Astrocyte of the spinal cord (primary cell): ENCODE measurements at places on chromosomes 5 and 9.

DNA sequence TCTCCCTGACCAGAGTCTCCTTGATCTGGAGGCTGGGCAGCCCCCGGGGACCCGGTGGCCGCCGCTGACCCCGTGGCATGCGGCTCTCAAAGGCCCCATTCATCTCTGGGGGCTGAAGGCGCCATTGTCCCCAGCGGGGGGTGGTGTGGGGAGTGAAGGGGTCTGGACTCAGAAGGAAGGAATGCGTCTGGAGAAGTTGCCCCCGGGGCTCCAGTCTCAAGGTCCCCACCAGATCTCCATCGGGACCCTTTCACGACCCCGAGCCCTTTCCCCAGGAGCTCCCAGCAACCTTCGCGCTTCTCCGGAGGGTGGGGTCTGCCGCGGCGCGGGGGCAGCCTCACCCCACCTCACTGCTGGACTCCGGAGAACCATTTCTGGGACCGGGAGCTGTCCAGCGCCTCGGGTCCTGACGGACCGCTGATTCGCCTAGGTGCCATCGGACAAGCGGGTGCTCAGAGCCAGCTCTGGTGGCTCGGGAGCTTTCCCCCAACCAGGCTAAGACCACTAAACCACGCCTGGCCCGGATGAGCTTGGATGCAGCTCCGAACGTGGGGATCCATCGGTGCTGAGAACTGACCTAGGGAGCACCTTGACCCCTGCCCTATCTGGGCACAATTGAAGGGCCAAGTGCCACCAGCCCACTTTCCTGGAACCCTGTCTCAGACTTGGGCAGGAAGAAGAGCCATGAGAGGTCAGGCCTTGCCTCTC is 5.1 kb upstream of the PCDH1 start:
- no peak for DNase-seq

DNA sequence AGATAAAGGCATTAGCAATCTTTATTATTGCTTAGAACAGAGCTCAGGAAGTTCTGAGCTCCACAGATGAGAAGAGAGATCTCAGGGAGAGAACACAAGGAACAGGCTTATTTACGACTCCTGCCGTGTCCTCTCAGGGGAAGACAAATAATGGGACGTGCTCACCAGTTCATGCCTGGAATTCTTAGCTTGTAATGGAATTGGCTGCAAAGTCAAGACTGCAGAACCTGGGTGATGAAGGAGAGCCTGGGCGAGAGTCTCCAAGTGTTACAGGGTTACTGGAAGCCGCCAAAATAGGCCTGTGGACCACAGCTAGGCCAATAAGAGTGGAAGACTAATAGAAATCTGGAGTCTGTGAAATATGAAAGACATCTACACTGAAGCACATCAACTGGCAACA is 174.5 kb upstream of the ADAMTSL1 start:
- DNase-seq = no peak

GRCh38 chr5:38752622-38753021 is 93.2 kb upstream of the OSMR start:
- no peak for DNase-seq

- DNase-seq = no peak
These were observed 39.5 kb downstream of the TRIP13 start for GRCh38 chr5:932151-932627.

DNA sequence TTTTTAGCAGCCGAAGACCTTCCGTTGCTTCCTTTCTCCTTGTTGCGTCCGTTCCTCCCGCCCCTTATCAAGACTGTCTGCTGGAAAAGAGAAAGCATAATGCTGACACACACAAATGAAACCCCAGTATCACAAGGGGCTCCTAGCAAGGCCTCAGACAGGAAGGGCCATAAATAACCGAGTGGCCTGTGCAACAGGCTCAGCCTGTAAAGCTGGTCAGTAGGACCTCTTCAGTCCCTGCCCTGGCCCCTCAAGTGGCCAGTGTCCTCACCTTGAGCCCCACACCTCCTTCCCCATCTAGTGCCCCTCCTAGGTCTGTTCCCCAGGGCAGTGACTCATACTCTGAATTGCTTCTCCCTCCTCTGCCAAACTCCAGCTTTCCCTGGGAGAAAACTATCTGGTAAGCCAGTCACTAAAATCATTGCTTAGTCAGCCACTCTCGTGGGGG is 174.6 kb upstream of the IL12B start:
- peak; percentile 84 for DNase-seq

DNA sequence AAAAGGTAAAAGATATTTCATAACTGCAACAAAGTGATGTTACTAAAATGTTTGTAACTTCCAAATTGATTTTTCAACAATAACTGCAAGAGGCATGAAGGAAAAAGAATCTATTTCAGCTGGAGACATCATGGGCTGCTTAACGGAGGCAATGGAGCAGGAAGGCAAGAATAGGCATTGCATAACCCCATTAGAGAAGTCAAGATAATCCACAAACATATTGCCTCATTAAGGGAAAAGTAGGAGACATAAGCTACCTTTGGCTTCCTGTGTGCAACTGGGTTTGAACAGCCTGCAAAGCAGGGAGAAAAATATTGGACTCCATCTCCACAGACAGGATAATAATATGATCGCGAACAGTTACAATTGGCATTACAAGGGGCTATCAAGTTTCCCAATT is 46.7 kb downstream of the SLCO4C1 start:
- DNase-seq = no peak

DNA sequence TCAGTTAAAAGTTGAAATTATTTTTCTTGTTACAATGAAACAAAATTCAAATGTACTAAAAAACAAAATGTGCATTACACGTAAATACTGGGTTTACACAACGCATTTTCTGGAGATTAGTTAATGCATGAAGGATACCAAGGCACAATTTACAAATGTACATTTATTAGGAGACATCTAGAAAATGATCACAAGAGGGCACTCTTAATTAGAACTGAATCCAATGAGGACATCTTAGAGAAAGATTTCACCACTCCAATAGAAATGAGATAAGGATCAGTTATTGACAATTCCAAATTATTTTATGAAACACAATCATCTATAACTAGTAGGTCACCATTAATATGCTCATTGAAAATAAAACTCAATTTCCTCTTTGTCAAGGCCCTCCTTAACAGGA is 36.6 kb upstream of the CDH12 start:
- no peak for DNase-seq

- DNase-seq = no peak
These were observed 4.0 kb downstream of the ST6GALNAC4 start for GRCh38 chr9:127912882-127913281.

GRCh38 chr9:121972501-121972981 is 120.6 kb downstream of the TTLL11 start:
- DNase-seq = peak; percentile 85

DNA sequence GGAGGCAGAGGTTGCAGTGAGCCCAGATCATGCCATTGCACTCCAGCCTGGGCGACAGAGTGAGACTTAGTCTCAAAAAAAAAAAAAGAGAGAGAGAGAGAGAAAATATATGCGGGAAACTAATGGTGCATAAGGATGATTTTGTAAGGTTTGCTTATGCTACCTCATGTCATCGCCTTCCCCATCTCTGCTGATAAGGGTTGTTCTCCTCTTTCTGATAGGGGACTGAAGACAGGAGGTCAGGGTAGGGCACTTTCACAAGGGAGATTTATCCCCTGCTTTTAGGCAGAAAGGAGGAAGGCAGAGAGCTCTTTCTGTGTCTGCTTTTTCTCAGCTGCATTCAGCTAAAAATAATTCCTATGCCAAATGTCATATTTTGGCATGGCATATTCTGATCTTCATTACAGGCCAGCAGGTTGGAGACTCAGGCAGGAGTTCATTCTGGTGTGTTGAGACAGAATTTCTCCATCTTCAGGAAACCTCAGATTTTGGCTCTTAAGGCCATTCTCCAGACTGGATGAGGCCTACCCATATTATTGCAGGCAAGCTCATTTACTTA is 220.2 kb downstream of the AUH start:
- DNase-seq = no peak

GRCh38 chr5:30878296-30878695 is 315.2 kb upstream of the CDH6 start:
- no peak for DNase-seq

DNA sequence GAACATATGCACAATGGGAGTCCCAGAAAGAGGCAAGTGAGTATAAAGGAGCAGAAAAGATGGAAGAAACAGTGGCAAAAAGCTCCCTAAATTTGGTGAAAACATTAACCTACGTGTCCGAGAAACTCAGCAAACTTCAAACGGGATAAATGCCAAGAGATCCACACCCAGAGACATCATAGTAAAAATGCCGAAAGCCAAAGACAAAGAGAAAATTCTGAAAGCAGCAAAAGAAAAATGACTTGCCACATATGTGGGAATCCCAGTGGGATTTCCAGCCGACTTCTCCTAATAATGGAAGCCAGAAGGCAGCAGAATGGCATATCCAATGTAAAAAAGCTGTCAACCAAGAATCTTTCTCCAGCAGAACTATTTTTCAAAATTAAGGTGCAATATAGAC is 101.2 kb downstream of the ADAMTS2 start:
- no peak for DNase-seq

DNA sequence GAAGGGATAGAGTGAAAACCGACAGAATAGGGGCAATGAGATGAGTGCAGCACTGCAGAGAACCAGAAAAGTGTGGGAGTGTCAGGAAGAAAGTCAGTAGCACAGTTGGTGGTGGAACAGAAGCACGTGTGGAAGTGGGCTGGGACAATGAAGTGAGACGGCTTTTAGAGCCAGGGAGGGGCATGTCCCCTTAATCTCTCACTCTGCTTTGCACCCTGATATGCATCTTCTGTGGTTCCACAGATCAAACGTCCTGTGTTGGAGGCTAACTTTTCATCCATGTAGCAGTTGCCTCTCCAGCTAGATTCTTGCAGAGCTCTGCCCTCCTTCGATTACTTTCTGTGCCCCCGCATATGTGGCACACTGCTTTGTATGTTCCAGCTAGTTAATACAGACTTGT is 163.6 kb downstream of the DOCK8 start:
- no peak for DNase-seq

GRCh38 chr9:87140605-87141109 is 193.4 kb upstream of the GAS1 start:
- peak; percentile 45 for DNase-seq

- peak; percentile 8 for DNase-seq
These were observed 512.9 kb upstream of the PTGER4 start for GRCh38 chr5:40166802-40167201.

DNA sequence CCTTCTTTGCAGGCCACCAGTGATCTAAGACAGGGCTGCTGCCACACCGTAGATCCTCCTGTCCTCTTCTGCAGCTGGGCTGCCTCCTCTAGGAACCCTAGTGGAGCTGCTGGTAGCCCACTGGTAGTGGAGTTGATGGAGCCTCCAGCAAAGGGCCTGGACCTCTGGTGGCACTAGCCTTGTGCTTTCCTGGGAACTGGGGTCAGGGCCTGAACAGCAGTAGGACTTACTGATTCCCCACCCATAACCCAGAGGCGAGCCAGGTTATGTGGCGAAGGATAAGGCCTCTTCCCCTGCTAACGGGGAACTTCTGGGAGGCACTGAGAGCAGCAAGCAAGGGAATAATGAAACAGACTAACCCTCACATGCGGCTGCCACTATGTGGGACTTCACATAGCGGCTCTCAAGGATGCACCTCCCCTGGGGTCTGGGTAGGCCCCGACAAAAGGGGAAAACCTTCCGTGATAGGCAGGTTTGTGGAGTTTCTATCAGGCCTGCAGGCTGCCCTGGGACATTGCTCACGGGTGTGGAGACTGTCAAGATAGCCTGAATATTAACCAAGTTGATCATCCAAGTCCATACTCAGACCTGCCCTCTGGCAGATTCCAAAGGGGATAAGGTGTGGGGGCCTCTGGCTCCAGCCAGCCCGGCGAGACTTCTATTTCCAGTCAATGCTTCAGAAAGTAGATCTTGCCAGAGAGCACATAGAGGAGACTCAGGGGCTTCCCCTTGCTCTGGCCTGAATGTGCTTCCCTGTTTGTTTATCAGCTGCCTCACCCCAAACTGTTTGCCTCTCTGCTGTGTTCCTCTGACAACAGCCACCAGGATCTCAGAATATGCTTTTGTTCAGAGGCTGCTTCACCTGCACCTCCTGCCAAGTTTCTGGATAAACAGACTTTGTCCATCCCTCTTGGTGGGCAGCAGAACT is 7.4 kb downstream of the SLC22A4 start:
- no peak for DNase-seq

DNA sequence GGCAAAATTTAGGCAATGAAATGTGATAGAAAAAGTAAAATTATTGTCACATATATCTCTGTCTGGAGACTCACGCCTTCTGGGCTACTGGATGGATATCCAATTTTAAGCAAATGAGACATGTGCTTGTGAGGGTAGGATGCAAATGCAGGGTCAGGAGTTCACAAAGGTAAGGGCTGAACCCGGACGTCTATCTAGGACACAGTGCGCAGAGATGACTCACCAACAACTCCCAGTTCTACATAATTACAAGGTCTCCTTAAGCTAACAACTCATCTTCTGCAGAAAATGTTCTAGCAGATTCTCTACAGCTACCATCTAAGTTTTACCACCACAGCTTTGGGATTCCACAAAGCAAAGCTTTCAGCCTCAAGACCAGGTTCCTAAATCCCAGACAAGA is 160.5 kb downstream of the ENTREP1 start:
- no peak for DNase-seq

- DNase-seq = no peak
These were observed 26.9 kb upstream of the CEMIP2 start for GRCh38 chr9:71795097-71795813.

GRCh38 chr9:89212171-89212570 is 33.6 kb upstream of the SHC3 start:
- DNase-seq = no peak

DNA sequence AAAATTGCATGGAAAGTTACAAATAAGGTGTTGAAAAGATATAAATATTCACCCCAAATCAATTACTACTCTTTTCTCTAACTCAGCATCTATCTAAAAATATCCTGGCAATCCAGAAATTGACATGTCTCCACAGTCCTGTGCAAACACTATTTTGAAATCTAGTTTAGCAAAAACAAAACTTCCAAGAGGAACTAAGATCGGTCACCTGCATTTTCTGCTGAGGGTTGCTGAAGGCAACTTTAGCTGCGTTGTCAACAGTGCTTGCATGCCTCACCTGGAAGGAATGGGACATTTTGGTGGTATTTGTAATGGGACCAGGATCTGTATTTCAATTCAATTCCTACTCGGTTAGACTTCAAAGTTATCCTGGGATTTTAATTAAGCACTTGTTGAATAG is 398.3 kb downstream of the NTRK2 start:
- no peak for DNase-seq

GRCh38 chr9:7316166-7316795 is 483.3 kb downstream of the DMAC1 start:
- no peak for DNase-seq

DNA sequence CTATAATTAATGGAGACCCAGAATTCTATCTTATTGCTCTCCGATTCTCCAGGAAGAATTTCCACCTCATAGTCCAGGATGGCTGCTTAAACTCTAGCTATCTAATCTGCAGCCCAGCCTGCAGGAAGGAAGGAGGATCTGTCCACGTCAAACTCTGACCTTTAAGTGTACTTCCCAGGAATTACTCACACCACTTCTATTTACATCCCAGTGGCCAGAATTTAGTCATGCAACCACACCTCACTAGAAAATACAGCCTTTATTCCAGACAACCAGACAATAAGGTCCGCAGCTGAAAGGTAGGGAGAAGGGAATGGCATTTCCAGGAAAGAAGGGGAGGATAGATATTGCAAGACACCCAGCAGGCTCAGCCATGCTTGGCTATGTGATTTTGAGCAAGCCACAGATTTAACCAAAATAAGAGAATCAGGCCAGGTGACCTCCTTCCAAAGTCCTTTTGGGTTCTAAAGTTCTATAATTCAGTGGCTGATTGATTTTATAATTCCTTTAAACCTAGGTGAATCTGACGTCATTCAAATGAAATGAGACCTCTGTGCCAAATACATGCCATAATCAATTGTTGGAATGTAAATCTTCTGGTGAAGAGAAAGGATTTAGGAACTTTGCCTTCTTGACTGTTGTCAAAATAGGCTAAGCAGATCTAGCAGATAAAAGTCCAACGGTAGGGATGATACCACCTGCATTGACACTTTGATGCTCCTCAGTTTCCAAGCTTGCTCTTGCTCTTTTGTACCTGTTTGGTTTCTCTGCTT is 3.7 kb upstream of the DENND1A start:
- peak; percentile 49 for DNase-seq
